Left lung (tissue), 14 donors: ENCODE measurements at places on chromosomes 6 and 20.

DNA sequence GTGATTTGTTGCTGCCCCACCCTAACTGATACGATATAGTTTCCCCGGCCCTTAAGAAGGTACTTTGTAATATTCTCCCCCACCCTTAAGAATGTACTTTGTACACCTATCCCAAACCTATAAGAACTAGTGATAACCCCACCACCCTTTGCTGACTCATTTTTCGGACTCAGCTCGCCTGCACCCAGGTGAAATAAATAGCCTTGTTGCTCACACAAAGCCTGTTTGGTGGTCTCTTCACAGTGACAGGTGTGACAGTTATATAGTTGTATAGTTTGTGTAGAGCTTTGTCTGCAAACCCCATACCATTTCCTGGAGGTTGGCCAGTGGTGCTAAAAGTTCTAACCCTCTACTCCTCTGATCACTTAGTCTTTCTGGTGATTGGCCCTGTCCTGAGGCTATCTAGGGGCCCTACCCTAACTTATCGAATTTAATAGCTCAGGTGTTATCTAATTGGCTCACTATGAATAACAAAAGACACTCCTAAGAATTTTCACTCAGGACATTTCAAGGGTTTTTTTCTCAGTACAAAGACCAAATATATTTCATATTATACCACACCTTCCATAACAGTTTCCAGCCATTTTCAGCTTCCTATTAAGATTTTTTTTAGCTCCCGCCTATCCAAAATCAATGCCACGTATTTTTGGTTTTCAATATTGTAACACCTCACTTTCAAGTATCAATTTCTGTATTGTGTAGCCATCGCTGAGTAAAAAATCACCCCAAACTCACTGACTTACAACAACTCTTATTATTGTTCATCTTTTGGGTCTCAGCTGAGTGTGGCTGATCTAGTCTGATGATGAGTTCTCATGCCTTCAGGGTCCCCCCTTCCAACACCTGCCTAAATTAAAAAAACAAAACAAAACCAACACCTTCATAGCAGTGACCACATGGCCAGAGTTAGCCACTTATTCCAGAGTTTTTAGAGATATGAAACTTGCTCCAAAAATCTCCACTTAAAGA lies 9.8 kb upstream of the BTN1A1 start:
- no peak for DNase-seq
- H3K4me3 ChIP-seq, result no peak overlapping the region
- no peak overlapping the region for H3K27ac ChIP-seq

GRCh38 chr6:47977314-47977713 lies 133.7 kb downstream of the PTCHD4 start:
- H3K4me3 ChIP-seq, result no peak overlapping the region
- no peak overlapping the region for H3K27ac ChIP-seq
- no peaks in the 10 kb centered on the region for H3K4me1 ChIP-seq
- no peak for DNase-seq
- no peaks in the 10 kb centered on the region for H3K27me3 ChIP-seq
- no peaks in the 10 kb centered on the region for H3K36me3 ChIP-seq

DNA sequence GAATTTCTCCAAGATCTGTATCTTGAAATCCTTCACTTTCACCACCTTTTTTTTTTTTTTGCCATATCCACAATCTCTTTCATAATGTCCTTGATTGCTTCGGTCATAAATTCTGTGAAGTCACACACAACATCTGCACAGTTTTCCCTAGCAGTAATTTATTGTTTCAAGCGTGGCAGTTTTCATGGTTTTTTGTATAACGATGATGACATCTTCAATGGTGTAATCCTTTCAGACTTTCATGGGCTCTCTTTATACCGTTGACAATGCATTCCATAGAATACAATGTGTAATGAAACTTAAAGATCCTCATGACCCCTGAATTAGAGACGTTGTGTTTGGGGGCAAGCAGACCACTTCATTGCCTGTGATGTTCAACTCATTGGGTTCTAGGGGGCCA lies 693.1 kb downstream of the PTPRT start:
- H3K27me3 ChIP-seq, result no peaks in the 10 kb centered on the region
- H3K36me3 ChIP-seq, result no peaks in the 10 kb centered on the region
- no peak overlapping the region for H3K4me3 ChIP-seq
- H3K4me1 ChIP-seq, result no peaks in the 10 kb centered on the region
- DNase-seq, result no peak

GRCh38 chr6:56420296-56420695 lies 172.9 kb upstream of the COL21A1 start:
- H3K4me1 ChIP-seq, result no peaks in the 10 kb centered on the region
- H3K36me3 ChIP-seq, result no peaks in the 10 kb centered on the region
- H3K27ac ChIP-seq, result no peak overlapping the region
- H3K27me3 ChIP-seq, result no peaks in the 10 kb centered on the region

- DNase-seq, result no peak
- H3K36me3 ChIP-seq, result no peaks in the 10 kb centered on the region
- H3K27me3 ChIP-seq, result peaks cover 62% of the 10 kb centered on the region
Observed at GRCh38 chr20:46307139-46307998, 929 bp downstream of the CDH22 start.

DNA sequence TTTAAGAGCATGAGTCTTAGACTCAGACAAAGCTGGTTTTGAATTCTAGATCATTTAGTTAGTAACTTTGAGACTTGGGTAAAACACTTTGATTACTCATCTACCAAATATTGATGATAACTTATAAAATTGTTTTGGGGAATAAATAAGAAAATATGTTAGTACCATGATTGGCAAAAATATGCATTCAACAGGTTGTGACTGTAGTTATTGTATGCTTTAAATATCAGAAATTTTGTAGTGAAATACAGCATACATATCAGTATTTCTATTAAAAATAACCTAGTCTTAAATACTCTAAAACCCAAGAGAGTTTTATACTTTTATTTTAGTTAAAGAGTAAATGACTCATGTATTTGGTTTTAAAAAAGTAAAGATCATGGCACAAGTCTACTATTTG lies 68.7 kb downstream of the ENPP1 start:
- no peaks in the 10 kb centered on the region for H3K27me3 ChIP-seq
- no peak overlapping the region for H3K27ac ChIP-seq
- no peak overlapping the region for H3K4me3 ChIP-seq
- DNase-seq, result no peak
- no peaks in the 10 kb centered on the region for H3K36me3 ChIP-seq

DNA sequence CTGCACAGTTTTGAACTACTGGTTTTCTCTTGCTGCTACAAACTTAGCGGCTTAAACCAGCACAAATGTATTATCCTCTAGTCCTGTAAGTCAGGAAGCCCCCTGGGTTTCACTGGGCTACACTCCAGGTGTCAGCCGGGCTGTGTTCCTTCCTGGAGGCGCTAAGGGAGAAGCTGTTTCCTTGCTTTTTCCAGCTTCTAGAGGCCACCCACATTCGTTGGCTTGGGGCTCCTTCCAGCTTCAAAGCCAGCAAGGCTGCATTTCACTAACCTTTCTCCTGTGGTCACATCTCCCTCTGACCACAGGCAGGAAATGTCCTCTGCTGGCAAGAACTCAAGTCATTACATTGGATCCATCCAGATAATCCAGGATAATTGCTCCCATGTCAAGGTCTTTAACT lies 350.6 kb upstream of the PLCB4 start:
- peaks cover 4% of the 10 kb centered on the region for H3K4me1 ChIP-seq
- no peak overlapping the region for H3K4me3 ChIP-seq
- no peaks in the 10 kb centered on the region for H3K36me3 ChIP-seq
